ENCODE measurements at places on chromosomes 5 and 9.

DNA sequence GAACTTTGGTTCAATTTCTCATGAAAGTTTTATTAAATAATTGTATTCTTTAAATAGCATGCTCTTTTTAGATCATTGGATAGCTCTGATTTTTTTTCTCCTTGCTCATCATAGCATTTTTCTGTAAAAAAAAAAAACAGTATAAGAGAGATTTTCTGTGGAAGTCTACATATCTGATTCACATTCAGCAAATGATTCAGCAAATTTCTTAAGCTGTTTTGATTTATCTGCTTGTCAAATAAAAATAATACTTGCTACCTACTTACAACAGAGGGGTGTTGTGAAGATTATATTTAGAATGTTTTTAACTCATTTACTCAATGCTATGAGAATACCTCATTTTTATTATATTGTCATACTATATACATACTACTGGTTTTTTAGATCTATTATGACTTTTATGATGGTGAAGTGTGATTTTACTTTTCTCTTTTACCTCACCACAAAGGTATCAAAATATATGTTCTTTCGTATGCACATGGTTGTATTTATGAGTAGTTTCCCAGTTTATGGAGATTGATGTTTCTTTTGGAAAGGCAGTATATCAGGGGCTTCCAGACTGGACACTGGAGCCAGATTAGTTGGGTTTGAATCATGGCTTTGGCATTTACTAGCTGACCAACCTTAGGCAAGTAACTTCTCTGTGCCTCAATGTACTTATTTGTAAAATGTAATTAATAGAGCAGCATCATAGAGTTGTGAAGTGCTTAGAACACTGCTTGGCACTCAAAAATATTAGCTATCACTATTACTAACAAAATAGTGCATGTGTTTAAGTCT lies 25.5 kb downstream of the TNPO1 start:
- DNase-seq = no peak

DNA sequence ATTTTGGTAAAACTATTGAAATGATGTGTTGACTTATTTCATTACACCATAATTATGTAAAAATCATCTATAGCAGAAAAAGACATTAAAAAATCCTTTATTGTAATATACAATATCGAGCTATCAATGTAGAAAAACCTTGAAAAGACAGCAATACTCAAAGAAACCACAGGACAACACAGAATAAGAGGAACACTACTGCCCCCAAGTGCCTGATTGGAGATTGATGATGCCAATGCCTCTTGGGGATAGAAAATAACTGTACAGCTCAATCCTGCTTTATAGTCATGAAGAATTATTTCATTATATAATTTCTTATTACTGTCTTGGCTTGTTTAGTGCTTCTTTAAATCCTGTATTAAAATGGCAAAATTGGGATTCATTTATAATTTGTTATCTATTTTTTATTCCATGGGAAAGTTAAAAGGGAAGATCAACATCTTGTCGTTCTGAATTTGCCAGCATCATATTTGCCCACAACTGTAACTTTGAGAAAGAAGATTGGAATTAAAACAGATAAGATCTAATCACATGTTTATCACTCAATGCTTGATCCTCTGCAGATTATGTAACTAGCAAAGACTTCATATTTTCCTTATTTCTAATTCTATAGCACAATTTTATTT lies 337.5 kb downstream of the CDH9 start:
- no peak for DNase-seq

DNA sequence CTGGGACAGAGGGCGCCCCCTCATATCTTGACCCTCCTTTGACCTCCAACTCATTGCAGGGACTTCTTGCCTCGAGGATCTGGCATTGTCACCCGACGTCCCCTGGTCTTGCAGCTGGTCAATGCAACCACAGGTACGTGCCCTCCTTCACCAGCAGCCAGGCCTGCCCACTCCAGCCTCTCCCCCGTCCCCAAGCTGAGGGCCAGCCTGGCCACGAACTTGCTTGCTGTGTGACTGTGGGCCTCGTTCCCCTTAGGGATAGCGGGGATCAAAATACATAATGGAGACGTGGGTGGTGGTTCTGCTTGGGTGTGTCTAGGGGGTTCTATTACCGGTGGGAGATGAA lies 15.0 kb downstream of the DNM1 start:
- DNase-seq = no peak

DNA sequence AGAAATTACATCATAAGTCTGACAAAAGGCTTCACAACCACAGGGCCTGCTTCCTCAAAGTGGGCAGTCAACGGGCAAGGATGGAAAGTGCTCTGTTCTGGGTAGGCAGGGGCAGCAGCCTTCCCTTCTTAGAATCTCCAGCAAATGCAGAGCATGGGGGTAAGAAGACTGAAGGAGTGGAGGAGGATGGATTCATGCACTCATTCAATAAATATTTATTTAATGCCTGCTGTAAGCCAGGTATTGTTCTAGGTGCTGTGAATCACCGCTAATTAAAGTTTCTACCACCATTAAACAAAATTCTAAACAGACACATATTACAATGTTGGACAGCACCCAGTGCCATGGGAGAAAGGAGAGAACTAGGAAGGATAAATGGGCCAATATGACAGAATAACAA lies 195.6 kb downstream of the ELAVL2 start:
- no peak for DNase-seq

DNA sequence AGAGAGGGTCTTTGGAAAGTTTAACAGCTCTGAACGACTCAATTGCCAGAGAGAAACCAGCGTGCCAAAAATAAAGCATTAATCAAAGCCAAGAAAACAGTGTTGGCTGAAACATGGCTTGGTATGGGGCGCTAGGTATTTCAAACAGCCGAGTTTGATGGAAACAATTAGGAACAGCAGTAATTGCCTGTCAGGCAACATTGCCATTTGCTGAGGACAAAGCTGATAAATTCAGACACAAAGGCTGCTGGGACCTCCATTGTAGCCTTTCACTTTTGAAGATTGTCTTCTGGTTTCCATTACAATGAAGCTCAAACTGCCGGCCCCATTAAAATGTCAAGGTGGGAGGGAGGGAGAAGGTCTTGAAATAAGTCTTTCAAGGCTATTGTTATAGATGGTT lies 125.4 kb upstream of the SPDL1 start:
- DNase-seq = no peak

- no peak for DNase-seq
Observed at GRCh38 chr5:133234273-133234672, 182.5 kb downstream of the HSPA4 start.

DNA sequence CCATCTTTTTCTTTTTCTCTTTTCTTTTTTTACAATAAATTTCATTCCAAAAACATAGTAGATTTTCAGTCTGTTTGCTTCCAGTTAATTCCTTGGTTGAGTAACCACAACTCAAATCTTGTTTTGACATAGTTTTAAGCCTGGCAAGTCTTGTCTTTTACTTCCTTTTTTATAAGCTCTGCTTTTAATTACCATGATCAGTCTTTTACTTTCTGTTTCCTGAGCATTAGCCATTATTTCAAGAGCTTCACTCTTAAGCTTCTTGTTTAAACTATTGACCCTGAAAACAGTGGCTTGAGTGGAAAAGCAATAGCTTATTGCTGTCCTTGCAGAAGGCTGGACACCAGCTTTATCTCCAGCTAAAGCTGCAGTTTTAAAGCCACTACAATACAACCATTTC lies 1363.3 kb downstream of the MAT2B start:
- no peak for DNase-seq

DNA sequence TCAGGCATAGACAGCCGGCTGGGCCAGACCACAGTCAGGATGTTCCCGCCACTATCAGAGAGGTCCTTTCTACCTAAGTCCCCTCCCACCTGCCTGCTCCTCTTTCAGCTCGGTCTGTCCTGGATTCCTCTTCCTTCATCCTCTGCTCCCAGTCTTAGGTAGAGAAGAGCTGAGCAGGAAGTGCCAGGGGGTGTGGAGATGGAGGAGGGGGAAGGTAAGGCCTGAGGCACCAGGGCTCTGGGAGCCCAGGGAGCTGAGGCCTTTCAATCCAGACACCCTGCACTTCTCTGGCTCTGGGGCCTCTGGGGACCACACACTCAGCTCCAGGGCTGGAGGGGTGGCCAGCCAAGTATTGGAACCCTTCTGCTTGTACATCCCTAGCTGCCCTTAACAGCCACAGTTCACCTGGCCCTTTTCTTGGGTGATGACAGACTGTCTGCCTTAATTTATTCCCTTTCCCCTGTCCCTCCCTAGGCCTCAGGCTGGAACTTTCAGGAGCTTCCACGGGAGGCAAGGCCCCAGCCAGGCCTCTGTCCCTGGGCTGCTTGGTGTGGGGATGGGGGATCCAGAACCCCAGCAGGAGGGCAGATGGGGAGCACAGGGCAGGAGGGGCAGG lies 15.6 kb downstream of the IRF1 start:
- DNase-seq = no peak

- DNase-seq = no peak
Observed at GRCh38 chr9:133304158-133304470, 29.1 kb upstream of the ABO start.

DNA sequence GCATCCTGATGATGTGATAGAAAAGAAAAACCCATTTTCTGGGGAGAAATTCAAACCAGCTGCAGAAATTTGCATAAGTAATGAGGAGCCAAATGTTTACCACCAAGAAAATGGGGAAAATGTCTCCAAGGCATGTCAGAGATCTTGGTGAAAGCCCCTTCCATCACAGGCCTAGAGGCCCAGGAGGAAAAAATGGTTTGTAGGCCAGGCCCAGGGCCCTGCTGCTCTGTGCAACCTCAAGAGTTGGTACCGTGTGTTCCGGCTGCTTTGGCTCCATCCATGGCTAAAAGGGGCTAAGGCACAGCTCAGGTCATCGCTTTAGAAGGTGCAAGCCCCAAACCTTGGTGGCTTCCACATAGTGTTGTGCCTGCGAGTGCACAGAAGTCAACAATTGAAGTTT lies 543.1 kb downstream of the ZNF608 start:
- no peak for DNase-seq

- no peak for DNase-seq
Observed at GRCh38 chr5:31942546-31942945, 231.6 kb downstream of the GOLPH3 start.

DNA sequence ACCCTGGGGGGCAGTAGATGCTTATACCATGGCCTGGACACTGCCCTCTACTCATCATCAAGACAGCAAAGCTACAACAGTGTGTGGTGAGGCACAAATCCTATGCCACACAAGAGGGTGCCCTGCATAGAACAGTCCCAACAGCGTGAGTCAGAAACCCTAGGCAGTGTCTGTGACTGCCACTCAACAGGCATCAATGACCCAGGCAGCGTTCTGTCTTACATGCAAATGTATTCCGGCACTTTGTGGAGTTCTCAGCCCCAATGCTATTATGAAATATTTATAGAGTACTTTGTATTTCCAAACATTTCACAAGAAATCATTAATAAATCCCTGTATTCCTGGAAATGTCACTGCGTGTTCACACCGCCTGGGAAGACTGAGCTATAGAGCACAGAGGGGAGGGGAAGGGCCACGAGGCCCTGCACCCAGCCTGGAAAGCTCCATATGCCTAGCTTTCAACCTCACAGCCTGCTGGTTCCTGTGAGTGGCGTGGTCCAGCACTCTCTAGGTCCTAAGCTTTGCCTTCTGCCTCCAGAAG lies 77.7 kb downstream of the NIPSNAP3B start:
- no peak for DNase-seq

DNA sequence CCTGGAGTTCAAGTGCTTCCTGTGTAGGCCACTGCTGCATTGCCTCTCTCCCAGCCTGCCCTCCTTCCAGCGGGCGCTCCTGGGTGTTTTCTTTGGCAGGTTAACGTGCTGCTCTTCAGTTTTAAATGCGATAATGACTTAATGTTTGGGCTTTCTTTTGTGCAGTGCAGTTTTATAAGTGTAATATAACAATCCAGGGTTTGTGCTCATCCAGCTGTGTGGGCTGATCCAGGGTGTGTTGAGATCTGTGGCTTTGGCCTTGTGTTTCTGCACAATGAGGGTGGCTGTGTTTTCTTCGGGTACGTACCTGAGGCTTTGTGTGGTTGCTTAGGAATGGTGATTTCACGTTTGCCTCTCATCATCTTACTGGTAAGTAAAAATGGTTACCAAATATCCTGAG lies 50.6 kb downstream of the PCSK5 start:
- no peak for DNase-seq

DNA sequence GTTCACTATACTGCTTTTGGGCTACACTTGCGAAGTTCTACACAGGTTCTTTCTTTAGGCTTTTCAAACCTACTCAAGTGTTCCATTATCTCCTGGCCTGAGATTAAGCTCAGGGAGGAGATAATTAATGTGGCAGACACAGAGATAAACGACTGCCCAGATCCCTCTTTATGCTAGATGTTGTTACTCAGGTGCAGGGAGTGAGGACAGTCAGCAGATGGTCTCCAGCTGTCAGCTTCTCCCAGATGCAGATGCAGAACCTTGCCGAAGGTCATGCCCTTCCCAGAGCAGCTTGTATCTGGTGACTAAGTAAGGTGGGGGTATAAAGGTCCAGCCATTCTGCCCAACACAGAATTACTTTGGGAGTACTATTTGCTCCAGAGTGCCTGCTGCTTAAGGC lies 166.2 kb downstream of the ZNF462 start:
- no peak for DNase-seq

- no peak for DNase-seq
Observed at GRCh38 chr5:127216898-127217675, 73.5 kb upstream of the MEGF10 start.

- no peak for DNase-seq
Observed at GRCh38 chr5:94181895-94182294, 436.5 kb downstream of the KIAA0825 start.

- DNase-seq = no peak
Observed at GRCh38 chr5:178399701-178400095, 167.1 kb upstream of the PHYKPL start.

- no peak for DNase-seq
Observed at GRCh38 chr5:115766608-115767007, 49.9 kb downstream of the CDO1 start.

DNA sequence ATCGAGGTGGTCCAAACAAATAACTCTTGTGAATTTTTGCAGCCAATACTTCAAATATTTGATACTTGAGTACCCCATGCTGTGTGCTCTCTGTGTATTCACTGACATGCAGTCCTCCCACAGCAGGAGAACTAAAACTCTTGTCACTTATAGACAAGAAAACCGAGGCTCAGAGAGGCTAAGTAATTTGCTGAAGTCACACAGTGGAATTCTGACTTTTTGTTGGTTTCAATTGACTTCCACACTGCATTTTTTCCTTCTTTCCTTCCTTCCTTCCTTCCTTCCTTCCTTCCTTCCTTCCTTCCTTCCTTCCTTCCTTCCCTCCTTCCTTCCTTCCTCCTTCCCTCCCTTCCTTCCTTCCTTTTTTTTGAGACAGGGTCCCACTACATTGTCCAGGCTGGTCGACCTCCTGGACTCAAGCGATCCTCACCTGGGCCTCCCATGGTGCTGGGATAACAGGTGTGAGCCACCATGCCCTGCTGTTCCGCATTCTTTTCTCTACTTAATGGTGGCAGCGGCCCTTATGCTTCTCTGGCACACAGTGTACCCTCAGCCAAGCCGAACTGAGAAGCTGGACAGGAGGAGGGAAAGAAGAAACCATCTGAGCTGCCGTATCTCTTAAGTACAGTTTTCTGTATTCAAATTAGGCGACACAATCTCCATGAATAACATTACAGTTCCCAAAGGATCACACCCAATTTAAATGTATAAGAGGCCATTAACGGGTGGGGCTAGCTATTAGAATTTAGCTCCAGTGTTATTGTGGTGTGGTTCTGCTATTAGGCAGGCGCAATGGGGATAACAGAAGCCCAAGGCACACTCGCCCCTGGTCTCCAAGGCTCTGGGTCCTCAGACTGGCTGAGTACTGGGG lies 38.4 kb upstream of the GRHPR start:
- DNase-seq = no peak

Data from activated gamma-delta T cell (primary cell).